ENCODE measurements at places on chromosomes 16 and 17.
A peak's percentile ranks its signal among the peaks of the same experiment; 100 is the strongest.

DNA sequence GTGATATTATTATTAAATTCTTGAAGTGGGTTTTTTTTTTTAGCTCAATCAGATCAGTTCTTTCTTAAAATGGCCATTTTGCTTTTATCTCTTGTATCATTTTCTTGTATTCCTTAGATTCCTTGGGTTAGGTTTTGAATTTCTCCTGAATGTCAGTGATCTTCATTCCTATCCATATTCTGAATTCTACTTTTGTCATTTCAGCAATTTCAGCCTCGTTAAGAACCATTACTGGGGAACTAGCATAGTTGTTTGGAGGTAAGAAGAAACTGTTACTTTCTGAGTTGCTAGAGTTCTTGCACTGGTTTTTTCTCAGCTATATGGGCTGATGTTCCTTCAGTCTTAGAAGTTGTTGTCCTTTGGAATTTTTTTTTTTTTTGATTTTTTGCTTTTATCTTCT, 293.1 kb downstream of the MAP2K4 start:
- DNase-seq = no peak

GRCh38 chr16:10971560-10971961, 27.2 kb downstream of the CLEC16A start:
- DNase-seq = no peak

GRCh38 chr16:82583422-82583821, 43.3 kb upstream of the CDH13 start:
- no peak for DNase-seq

DNA sequence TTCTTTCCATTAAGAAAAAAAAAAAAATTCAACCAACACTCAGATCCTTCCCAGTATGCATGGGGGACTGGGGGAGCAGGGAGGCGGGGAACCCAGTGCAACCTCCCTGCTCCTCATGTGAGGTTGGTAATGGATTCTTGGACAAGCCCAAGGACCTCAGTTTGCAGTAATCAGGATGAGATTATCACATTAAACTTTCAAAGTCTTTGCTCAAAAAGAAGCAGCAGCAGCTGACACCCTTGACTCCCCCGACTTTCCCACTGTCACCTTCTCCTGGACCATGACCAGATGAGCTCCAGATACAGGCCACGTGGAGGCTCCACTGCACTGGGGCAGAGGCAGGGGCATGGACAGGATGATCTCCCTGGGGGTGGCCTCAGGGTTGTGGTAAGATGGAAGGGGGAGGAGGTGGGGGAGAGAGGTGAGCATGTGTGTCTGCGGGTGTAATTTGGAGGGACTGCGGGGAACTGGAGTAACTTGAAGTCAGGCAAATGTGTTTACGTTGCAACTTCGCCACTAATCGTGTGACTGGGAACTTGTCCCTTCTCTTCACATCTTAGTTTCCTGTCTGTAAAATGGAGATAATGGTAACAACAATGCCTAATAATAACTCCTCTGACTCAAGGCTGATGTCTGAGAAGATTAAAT, 19.8 kb downstream of the ZNF385C start:
- DNase-seq = no peak

GRCh38 chr17:1227917-1228780, 42.1 kb upstream of the BHLHA9 start:
- peak; percentile 43 for DNase-seq

- DNase-seq = no peak
Measured at GRCh38 chr17:71919896-71920295, 200.9 kb upstream of the SOX9 start.

- no peak for DNase-seq
Measured at GRCh38 chr16:86714166-86714565, 135.8 kb downstream of the FOXL1 start.

GRCh38 chr16:14329727-14330350, 258.7 kb downstream of the MRTFB start:
- DNase-seq = no peak

- DNase-seq = no peak
Measured at GRCh38 chr17:2361010-2361760, 23.9 kb downstream of the SGSM2 start.

DNA sequence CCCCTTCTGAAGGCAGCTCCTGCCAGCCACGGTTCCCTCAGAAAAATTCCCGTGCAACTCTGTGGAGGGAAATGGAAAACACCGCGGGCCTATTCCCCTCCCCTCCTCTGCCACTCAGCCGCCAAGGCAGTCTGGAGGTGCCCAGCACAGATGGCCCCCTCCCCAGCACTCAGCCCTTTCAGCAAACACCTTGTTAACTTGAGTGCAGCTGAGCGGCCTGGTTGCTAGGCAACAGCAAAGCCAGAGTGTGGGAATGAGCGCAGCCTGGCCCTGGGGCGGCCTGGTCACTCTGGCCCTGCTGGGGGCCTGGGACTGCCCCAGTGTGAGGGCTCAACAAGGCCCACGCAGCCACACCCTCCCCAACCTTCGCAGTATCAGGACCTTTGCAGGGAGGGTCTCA, 32.8 kb downstream of the CACNA1G start:
- DNase-seq = no peak

DNA sequence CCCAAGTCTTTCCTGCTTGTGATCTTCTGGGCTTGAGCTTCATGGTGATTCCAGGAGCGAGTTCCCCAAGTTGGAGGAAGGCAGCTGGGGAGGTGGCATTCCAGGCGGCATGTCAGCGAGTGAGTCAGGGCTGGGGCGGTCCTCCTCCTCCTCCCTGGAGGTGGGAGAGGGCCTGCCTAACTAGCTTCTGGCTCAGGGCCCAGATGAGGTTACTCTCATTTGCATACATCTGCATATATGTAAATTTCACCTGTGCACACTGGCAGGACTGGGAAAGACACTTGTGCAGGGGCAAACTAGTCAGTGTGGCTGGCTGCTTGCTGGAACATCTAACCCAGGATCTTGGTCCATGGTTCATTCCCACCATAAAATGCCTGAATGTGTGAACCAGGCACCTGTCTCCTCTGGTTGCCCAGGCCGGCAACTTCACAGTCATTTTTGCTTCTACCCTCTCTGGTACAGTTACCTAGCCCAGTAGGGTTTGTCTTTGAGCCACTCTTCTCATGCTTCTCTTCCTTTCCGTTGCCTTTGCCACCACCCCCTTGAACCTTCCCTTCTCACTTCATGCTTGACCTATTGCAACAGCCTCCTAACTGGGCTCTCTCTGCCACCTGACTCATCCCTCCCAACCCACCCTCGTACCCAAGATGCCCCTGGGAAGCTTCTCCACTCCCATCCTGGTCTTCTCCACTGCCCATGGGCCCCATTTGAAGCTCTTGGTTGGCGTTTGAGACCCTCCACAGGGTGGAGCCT, 9.6 kb upstream of the DLX4 start:
- DNase-seq = no peak

GRCh38 chr17:17200831-17201230, 5.3 kb downstream of the PLD6 start:
- no peak for DNase-seq

GRCh38 chr17:2929881-2930533, 133.4 kb downstream of the OR1D5 start:
- peak; percentile 28 for DNase-seq
